GM06990 (cell line): ENCODE measurements at places on chromosomes 13 and 19.
A peak's percentile ranks its signal among the peaks of the same experiment; 100 is the strongest.

DNA sequence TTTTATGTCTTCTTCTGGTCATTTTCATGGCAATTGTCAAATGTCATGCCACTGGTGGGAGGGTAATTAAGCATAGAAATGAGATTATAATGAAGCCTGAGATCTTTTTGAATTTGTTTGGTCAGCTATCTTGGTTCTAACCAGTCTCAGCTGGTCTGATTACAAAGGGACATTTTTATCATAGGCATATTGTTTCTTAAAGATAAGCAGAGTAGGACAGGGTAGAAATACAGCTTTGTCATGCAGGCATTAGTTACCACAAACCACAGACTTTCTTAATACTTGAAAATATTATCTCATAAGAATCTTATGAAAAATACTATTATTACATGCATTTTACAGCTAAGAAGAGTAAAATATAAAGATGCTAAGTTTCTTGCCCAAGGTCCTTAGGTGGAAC is 1761.5 kb downstream of the PCDH9 start:
- DNase-seq = no peak

DNA sequence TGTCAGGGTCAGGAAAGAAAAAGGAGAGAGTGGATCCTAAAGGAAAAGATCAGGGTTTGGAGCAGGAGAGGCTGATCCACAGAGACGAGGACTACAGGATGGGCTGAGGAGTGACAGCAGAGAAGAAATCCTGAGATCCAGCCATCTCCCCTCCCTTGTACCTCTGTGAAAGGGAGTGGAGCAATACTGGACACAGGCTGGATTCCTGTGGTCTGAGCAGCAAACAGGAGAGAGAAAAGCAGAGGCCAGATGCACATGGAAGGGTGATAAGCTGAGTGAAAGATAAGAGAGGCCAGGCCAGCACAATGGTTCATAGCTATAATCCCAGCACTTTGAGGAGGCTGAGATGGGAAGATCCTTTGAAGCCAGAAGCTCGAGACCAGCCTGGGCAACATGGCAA is 472.1 kb upstream of the TSHZ3 start:
- DNase-seq = no peak

- peak; percentile 68 for DNase-seq
Measured at GRCh38 chr19:40716031-40716481, 630 bp downstream of the COQ8B start.

- DNase-seq = no peak
Measured at GRCh38 chr19:18771328-18772242, 19.5 kb downstream of the COMP start.

DNA sequence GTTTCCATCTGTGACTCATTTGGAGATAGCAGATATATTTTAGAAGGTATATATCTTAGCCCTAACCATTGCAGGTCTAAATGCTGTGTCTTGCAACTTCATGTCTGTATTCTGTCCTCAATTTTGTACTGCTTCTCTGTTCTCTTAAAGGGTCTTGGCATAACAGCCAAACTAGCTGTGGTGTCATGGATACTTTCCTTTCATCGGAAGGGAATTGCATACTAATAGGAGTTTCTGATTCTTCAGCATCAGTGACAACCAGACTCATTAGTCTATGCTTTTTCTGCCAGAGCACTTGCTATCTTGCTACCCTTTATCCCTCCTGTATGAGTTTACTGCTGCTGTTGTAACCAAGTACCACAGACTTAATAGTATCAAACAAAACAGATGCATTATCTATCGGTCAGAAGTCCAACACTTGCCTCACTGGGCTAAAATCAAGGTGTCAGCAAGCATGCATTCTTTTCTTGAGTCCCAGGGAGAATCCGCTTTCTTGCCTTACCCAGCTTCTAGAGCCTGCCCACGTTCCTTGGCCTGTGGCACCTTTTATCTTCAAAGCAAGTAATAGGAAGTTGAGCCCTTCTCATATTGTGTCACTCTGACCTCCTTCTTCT is 253.1 kb downstream of the HS6ST3 start:
- DNase-seq = no peak

- DNase-seq = no peak
Measured at GRCh38 chr19:48512504-48513288, 1.1 kb upstream of the LMTK3 start.

GRCh38 chr13:111201304-111201940 is 86.3 kb downstream of the ARHGEF7 start:
- no peak for DNase-seq

- no peak for DNase-seq
Measured at GRCh38 chr19:4393947-4394590, 6.3 kb downstream of the SH3GL1 start.

- no peak for DNase-seq
Measured at GRCh38 chr13:42266473-42266872, 5.5 kb upstream of the AKAP11 start.

DNA sequence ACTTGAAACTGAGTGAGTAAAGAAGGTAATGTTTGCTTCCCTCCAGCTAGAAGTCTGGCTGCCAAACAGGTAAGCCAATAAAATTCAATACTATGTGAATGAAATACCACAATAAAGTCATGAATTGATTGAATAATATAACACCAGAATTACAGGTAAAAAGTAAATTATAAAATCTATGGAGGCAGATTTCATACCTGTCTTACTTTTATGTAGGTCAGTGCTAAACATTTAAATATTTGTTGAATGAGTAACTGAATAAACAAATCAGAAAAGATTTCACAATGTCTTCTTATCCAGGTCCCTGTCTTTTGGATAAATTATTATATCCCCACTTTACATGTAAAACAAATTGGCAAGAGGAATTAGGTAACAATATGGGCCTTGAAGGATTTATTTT is 62.7 kb downstream of the MICU2 start:
- no peak for DNase-seq

DNA sequence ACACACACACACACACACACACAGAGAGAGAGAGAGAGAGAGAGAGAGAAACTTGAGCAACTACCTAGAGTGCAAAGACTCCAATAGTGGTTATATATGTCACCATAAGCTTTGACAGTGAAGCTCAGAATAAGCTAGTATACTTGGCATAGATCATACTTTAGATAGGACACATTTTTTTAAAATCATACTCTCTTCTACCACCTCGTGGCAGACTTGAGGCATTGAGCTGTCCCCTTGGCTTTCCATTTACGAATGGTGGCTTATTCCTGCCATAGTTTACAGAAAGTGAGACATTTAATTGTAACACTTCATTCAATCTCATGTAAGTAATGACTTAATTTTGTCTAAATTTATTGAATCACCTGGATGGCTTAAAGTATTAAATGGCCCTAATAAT is 108.2 kb downstream of the EDNRB start:
- DNase-seq = no peak

DNA sequence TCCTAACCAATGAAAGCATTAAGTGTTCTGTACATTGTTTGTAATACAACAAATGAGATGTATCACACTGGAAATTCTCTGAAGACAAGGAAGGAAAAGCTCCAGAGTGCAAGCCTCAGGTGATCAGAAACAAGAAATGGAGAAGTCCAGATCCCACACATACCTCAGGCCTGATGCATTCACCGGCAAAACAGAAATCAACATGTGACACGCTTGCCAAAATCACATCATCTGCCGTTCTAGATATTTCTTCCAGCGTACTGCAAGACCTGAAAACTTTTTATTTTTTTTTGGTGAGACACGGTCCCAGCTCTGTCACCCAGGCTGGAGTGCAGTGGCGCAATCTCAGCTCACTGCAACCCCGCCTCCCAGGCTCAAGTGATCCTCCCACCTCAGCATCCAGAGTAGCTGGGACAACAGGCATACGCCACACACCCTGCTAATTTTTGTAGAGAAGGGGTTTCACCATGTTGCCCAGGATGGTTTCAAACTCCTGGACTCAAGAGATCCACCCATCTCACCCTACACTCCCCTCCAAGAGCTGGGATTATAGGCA is 48.6 kb downstream of the FOXO1 start:
- no peak for DNase-seq

GRCh38 chr13:98613591-98613990 is 36.7 kb upstream of the STK24 start:
- no peak for DNase-seq

DNA sequence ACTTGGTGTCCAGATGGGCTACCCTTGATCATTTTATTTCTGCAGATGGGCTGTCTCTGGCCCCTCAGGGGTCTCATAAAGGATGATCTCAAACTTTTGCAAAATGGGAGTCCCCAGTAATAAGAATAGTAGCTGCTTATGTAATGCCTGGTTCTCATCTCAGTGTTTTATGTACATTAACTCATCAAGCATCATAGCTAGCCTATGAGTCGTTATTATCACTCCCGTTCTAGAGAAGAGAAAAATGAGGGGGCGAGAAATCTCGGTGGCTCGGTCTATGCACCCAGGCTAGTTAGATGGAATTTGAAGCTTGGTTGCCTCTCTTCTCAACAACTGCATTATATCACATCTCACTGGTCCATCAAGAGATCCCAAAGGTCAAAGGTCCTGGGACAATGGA is 3.4 kb downstream of the CACNG6 start:
- no peak for DNase-seq

DNA sequence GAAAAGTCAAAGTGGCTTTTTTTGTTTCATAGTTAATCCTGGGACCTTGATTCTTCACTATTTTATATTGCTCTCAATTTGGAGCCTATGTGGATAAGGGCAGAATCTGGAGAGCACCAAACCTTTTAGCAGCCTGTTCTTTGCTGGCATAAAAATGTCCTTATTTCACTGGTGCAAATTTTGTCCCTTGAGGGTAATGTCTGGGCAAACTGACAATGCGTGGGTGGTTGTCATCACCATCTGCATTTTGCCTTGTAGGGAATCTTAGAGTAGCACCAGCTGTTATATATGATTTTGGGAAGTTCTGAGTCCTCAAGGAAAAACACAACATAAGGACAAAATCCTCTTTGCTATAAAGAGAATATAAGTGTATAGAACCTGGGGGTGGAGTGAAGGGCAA is 336.9 kb upstream of the HTR2A start:
- DNase-seq = no peak

GRCh38 chr13:48043789-48044503 is 6.4 kb downstream of the NUDT15 start:
- DNase-seq = no peak

- DNase-seq = no peak
Measured at GRCh38 chr13:46337700-46338099, 49.4 kb downstream of the RUBCNL start.

- DNase-seq = no peak
Measured at GRCh38 chr13:106155411-106155810, 380.1 kb downstream of the EFNB2 start.

- DNase-seq = no peak
Measured at GRCh38 chr13:37351211-37351610, 245.7 kb upstream of the CSNK1A1L start.

- DNase-seq = no peak
Measured at GRCh38 chr19:45972947-45973540, 621 bp downstream of the NOVA2 start.

DNA sequence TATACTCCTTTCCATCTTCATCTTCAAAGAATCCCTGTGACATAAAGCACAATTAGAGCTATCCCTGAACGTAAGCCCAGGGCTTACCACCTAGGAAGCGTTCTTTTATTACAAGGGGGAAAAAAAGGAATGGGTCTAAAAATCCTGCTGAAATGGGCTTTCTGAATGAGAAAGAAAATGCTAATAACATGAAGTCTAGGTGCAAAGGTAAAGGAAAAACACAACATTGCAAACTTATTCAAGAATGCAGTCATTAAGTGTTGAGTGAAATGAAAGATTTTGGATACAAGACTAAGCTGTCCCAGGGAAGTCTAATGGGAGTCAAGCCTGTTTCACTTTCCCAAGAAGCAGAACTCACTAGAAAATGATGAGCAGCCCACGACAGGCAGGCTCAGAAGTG is 55.3 kb upstream of the SLC15A1 start:
- DNase-seq = no peak

DNA sequence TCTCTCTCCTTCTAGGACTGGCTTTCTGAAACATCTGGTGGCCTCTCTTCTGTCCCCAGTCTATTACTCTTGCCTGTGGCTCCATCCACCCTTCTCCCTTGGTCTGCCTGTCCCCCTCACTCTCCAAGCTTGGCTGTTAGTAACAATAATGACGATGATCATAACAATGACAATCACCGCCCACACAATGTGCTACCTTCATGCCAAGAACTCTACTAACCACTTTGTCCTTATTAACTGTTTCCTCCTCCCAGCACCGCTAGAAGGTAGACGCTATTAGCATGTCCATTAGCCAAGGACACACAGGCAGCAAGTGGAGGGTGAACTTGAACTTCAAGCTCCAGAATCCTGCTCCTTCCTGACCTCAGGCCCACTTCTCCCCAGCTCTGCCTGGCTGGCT is 2.7 kb downstream of the GYS1 start:
- no peak for DNase-seq

GRCh38 chr19:42274065-42274682 is 5.1 kb downstream of the CIC start:
- DNase-seq = peak; percentile 4

GRCh38 chr19:29603308-29603707 is 2.8 kb upstream of the POP4 start:
- no peak for DNase-seq

DNA sequence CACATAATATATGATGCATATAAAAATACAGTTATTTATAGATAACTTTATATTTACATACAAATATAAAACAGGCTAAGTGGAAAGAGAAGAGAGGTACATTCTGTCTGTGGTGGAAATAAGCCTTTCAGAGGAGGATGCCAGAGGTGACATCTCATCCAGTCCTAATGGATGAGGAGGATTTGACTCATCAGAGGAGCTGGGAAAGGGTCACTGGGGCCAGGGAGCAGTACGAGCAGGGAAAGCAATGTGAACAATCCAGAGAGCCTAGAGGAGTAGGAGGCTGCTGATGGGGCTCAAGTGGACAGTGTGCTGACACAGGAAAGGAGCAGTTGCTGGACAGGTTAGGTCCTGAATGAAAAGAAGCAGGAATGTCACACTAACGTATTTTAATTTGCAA is 18.6 kb downstream of the NALCN start:
- DNase-seq = no peak

GRCh38 chr19:49801966-49802661 is 11.0 kb downstream of the FUZ start:
- no peak for DNase-seq

- no peak for DNase-seq
Measured at GRCh38 chr13:26412263-26412662, 145.2 kb upstream of the WASF3 start.

- DNase-seq = no peak
Measured at GRCh38 chr13:23380534-23380933, 53.0 kb downstream of the SACS start.

GRCh38 chr13:98979012-98979660 is 1.3 kb upstream of the DOCK9 start:
- no peak for DNase-seq

DNA sequence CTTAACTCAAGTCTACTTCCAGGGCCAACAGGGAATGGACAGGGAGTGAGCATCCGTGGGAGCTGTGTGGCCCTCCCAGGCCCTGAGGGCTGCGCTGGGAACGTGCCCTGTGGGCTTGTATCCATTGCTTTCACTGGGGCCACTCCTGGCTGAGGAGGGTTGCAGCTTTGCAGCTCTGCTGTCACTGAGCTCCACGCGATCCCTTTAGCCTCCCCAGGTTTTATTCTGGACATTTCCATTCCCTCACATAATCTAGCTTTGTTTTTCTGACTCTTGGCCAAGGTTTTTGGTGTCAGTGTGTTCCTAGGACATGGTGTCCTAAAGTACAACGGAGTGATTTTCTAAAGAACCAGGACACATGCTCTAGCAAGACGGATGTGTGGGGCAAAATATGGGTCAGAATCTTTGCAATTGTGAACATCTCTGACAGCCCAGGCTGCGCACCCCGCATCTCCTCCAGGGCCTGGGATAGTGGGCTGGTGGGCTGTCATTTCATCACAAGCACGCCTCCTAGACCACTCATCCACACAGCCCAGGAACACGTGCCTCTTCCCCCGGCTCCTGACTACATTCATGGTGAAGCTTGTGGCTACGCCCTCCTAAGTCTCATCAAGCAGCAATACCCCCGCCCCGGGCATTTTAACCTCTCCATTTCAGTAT is 28.0 kb downstream of the GGACT start:
- no peak for DNase-seq
